ENCODE measurements at places on chromosomes 3 and 15.
A peak's percentile ranks its signal among the peaks of the same experiment; 100 is the strongest.

DNA sequence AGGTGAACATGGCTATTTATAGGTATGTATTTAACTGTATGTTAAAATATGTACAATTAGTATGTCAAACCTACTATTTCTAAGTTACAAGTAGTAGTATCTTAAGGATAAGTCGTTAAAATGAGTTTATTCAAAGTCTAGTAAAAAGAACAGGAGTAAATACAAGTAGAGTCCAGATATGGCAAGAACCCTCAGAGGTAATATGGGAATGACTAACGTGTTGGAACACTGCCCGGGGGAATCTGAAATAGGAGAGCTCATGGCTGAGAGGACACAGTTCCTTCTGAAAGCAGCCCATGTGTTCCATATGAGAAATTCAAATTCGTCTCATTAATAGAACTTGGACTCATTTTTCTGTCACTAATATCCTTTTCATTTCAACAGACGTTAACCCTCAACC is 158.8 kb downstream of the CLSTN2 start:
- no peak for DNase-seq

GRCh38 chr3:27644941-27645340 is 77.2 kb downstream of the EOMES start:
- no peak for DNase-seq

DNA sequence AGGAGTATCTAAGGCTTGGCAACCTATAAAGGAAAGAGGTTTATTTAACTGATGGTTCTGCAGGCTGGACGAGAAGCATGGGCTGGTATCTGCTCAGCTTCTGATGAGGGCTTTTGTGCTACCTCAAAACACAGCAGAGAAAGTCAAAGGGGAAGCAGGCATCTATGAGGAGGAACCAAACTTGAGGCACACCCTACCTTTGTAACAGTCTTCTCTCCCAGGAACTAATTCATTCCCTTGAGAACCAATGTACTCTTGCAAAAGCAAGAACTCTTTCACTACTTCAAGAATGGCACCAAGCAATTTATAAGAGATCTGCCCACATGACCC is 109.0 kb downstream of the CGGBP1 start:
- no peak for DNase-seq

DNA sequence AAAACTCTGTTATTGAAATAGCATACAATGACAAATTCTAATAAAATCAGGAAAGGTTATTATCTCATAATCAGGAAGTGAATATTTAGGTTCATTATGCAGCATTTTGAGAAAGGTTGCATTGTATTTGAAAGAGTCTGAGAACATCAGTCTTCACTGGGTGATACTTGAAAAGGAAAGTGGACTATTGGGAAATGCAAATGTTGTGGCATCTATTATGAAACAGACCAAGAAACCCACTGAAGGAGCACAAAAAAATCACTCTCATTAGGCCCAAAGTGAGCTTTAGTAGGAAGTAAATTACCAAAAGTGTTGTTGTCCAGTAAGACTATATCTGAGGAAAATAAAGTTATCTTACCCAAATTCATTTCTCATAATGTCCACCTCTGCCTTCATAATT is 90.8 kb downstream of the ZPLD1 start:
- no peak for DNase-seq

GRCh38 chr3:98553021-98553563 is 21.3 kb downstream of the GPR15 start:
- peak; percentile 31 for DNase-seq

GRCh38 chr15:78147566-78147965 is 1.6 kb upstream of the IDH3A start:
- DNase-seq, result no peak

- DNase-seq, result no peak
Measured at GRCh38 chr3:18667552-18667951, 242.4 kb upstream of the SATB1 start.

DNA sequence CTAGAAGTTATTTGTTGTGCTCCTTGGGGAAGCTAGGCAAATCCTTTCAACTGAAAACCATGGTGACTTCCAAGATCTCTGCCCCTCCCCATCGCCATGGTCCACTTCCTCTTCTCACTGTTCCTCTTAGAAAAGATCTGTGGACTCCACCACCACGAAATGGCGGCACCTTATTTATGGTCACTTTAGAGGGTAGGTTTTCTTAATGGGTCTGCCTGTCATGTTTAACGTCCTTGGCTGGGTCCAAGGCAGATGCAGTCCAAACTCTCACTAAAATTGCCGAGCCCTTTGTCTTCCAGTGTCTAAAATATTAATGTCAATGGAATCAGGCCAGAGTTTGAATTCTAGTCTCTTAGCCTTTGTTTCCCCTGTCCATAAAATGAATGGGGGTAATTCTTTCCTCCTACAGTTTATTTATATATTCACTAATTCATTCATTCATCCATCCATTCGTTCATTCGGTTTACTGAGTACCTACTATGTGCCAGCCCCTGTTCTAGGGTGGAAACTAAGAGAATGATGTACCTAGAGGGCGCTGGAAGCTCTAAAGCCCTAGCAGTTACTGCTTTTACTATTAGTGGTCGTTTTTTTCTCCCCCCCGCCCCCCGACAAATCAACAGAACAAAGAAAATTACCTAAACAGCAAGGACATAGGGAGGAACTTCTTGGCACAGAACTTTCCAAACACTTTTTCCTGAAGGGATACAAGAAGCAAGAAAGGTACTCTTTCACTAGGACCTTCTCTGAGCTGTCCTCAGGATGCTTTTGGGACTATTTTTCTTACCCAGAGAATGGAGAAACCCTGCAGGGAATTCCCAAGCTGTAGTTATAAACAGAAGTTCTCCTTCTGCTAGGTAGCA is 657 bp downstream of the PATL2 start:
- peak; percentile 51 for DNase-seq

DNA sequence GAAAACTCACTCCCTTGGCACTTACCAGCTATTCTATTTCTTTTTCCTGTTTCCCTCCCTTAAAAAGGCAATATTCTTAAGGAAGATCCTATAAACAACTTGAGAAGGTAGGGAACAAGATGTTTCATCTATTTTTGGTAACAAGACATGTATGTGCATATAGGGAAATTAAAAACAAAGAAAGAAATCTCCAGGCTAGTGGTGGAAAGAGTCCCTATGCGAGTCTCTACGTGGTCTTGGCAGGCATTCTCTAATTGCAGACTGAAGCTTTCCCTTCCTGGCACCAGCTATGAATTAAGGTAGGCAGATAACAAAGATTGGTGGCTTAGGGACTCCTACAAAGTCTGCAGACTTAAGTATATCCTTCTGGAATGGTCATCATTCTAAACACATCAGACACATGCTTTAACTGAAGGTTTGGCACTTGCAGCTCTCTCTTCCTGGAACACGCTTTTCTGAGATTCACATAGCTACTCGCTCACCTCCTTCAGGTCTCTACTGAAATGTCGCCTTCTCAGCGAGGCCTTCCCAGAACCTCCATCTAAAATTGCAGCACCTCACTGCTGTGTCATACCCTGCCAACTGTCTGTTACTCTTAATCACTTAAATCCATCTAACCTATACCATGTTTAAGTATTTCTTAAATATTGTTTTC is 336.0 kb downstream of the VGLL3 start:
- no peak for DNase-seq

DNA sequence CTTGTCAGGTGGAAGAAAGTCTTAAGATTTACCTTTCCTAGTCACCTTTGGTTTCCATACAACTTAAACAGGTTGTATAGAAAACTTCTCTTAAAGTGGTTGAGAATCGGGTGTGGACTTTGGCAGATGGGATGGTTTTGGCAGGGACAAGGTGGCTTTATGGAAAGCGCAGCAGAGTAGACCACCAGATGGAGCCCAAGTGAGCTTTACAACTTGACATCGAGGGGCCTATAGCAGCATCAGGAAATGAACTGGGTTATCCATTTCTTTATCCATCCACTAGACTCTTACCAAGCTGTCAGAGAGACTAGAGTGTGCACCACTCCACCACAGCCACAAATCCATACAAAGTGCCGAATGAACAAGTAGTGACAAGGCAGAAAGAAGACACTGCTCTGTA is 85.3 kb upstream of the MBNL1 start:
- DNase-seq, result peak; percentile 63

DNA sequence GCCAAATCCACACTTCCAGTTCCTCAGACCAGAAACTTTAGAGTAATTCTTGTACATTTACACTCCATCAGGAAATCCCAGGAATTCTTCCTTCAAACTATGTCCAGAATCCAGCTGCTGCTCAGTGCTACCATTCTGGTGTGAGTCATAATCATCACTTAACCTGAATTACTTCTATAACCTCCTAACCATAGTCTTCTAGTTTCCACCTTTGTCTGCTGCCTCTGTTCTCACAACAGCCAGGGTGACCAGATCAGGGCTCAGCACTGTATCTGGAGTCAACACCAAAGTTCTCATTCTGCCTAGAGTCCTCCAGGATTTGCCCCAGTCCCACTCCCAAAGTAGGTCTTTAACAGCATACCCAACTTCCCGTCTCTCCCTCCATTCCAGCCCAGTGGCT is 3.4 kb downstream of the CLDND1 start:
- DNase-seq, result no peak

- DNase-seq, result peak; percentile 12
Measured at GRCh38 chr15:70259640-70260508, 162.2 kb upstream of the TLE3 start.

DNA sequence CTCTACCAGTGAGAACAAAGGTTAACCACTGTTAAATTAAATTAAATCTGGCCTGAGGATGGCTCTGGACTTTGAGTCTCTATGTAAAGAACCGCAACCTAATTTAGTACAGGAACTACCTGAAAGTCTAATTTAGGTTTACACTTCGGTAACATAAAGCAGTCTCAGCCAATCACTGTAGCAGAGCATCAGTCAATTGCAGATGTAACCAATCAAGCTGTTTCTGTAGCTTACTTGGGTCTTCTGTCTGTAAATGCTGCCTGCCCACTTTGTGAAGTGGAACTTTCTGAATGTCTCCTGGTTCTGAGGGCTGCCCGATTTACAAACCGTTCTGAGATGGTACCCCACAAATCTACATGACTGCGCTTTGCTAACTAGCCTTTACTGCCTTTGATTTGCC is 39.1 kb upstream of the RASGRP1 start:
- DNase-seq, result no peak

Data from CD4-positive, alpha-beta T cell treated with Interleukin-6 at 100 ng/mL for 8 hours (primary cell).